ENCODE measurements at places on chromosomes 5 and 9.

DNA sequence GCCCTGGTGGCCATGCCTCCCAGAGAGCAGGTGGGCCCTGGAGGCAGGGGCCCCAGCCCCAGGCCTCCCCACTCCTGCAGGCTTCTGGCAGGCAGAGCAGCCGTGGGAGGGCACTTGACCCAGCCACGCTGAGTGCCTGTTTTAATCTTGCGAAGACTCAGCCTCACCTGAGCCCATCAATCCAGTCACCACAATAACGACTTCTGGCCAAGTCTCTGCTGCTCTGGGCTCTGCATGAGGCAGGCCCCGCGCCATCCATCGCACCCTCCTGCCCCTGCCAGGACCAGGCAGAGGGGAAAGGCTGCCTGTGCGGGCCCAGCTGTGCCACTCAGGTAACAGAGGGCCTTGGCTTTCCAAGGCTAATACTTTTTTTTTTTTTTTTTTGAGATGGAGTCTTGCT lies 32.8 kb downstream of the RASGEF1C start:
- no peak for DNase-seq

DNA sequence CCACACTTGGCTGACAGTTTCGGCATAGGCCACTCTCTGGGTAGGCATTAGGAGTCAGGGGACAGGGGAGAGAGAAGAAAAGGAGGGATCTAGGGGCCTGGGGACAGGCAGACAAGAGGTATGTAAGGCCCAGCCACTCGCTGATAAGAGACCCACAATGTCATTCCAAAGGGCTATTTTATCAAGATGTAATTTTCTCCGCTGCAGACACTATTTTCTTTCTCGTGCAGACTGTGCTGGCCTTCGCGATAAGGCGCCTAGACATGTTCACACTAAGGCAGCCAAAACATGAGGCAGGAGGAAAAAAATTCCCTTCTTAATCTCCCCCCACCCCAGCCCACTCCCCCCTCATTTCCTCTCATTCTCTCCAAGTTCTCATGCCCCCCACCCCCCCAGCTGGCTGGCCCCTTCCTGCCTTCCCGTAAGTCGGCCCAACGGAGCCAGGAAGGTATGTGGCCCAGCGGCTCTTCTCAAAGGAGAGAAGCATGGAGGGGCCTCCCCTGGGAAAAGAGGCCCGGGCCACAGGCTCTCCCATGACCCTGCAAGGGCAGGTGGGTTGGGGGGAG lies 44.9 kb upstream of the SYNPO start:
- no peak for DNase-seq

GRCh38 chr9:129648092-129648763 lies 6.3 kb upstream of the ASB6 start:
- DNase-seq = no peak

DNA sequence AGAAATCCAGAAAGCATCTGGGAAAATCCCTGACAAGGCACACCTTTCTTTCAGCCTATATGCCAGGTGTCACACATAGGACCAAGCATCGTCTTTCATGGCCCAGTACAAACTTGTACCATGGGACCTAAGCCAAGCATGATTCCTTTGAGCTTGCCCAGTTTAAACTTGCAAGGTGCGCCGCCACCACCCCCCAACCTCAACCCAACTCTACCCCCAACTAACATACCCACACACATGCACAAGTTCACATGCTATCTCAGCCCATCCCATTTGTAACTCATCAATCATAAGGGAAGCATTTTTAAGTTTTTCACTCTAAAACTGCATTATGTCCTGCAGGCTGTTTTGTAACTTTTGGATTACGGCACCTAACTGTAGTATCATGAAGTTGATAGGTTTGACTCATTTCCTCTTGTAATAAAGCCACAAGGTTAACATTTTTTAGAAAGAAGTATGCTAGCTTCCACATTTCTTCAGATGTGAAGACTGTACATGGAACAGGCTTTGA lies 145.9 kb upstream of the FST start:
- DNase-seq = no peak

- DNase-seq = no peak
These were observed 19.2 kb downstream of the PTGES start for GRCh38 chr9:129733632-129733953.

- DNase-seq = no peak
These were observed 5.1 kb downstream of the SPATA31D1 start for GRCh38 chr9:81993656-81994055.

GRCh38 chr5:66642538-66642937 lies 46.3 kb downstream of the MAST4 start:
- no peak for DNase-seq

DNA sequence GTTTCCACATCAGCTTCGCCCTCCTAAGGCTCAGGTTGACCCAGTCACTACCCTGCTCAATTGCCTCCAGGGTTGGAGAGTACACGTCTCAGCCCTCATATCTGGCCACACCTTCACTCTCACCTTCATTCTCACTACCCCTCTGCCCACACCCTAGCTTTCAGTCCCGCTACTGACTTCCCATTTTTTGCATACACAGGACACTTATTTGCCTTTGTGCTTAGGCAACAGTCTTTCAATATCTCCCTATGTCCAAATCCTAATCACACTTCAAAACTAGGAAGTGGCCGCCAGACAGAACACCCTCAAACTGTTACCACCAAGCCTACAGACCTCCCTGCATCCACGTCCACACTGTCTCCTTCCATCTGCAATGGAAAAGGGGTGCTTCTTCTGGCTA lies 10.9 kb downstream of the MCTP1 start:
- no peak for DNase-seq

- no peak for DNase-seq
These were observed 19.0 kb upstream of the GPX3 start for GRCh38 chr5:151001436-151001835.

DNA sequence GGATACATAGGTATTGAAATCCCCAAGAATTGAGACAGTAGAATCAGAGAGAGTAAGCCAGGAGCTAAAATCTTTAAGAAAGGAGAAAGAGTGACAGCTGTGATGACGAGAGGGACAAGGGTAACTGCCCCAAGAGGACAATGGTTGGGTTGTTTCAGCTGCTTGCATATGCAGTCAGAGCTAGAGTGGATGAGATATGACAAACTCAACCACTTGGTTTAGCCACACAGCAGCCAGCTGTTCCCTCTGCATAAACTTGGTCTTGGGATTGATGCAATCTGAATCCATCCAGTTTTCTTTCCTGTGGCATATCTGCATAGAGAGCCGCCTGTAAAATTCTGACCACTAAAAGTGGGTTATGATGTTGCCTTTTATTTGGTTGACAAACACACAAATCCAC lies 100.7 kb downstream of the ZNF622 start:
- DNase-seq = no peak

DNA sequence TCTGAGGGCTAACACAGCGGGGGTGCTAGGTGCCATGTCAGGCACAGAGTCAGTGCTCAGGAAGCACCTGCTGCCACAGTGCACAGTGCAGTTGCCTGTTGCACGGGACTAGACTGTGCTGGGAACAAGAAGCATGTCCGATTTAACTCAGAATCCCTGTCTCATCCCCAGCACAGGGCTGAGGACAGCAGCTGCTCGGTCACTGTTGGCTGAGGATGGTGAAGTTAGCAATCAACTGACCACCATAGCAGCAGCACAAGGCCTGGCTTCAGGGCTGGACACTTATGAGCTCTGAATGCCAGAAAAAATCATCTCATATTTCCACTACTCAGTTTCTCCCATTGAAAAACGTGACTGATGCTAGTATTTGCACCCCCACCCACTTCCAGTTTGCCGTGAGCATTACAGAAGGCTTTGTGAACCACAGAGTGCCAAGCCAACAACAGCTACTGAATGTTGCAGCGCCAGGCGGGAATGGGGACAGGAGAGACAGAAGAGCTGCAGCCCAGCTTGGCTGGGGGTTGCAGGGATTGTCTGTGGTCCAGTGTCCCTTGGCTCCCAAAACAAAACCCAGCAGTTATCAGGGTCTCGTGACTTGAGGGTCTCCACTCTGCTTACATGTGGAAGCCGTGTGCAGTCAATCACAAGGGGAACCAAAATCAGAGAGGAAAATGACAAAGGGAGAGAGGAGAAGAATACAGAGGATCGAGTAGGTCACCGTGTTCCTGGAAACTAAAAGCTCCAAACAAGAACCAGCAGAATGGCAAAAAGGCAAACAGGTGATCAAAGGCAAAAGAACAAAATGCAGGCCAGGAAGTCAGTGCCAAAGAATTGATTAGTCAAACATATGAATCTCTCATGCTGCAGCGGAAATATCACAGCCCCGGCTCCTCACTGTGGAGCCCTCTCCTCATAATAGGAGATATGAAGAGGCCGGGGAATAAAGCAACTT lies 155.6 kb downstream of the CRB2 start:
- no peak for DNase-seq

- DNase-seq = no peak
These were observed 71.7 kb upstream of the TRIO start for GRCh38 chr5:14071433-14071832.

GRCh38 chr5:117054911-117055310 lies 480.3 kb upstream of the SEMA6A start:
- no peak for DNase-seq

DNA sequence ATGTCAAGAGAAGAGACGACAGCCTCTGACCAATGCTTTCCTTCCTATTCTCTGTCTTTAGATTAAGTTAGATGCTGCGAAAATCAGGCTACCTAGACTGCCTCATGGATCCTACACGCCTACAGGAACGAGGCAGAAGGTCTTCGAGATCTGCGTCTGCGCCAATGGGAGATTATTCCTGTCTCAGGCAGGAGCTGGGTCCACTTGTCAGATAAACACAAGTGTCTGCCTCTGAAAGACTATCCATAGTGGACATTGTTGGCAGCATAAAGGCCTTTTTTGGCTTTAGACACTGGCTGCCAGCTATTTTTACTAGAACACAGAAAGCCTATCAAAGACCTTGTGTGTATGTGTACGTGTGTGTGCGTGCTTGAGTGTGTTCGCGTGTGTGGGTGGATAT lies 90.9 kb upstream of the PPP1R2B start:
- no peak for DNase-seq

GRCh38 chr9:119802621-119803020 lies 433.4 kb upstream of the BRINP1 start:
- DNase-seq = no peak

DNA sequence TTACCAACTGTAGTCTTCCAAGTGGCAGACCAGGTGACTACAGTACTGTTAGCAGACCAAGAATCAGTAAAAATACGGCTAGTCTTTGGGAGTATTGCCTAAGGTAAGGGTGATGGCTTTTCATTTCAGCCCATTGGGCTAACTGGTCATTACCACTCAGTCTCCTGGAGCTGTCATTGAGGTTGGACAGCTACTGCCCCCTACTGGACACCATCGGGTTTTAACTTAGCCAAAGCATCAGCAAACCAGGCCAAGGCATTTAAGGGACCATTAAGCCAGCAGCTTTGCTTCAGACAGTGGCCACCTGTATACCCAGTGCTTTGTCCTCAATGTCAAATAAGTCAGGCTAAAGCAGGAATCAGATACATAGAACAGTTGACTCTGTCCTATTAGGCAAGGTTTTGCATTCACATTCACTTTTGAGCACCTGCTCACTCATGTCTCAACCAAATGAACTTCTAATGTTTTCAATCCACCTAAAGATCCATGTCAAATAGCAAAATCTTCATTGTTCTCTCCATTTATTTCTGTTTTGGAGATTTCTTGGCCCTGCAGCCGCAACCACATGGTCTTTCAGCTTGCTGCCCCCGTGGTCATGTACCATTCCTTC lies 117.2 kb downstream of the INVS start:
- peak; percentile 5 for DNase-seq

- DNase-seq = no peak
These were observed 232.3 kb upstream of the PAPPA start for GRCh38 chr9:115921301-115921700.

GRCh38 chr5:16809395-16810207 lies 126.5 kb downstream of the MYO10 start:
- no peak for DNase-seq

- no peak for DNase-seq
These were observed 109.0 kb downstream of the MVB12B start for GRCh38 chr9:126435626-126436025.

DNA sequence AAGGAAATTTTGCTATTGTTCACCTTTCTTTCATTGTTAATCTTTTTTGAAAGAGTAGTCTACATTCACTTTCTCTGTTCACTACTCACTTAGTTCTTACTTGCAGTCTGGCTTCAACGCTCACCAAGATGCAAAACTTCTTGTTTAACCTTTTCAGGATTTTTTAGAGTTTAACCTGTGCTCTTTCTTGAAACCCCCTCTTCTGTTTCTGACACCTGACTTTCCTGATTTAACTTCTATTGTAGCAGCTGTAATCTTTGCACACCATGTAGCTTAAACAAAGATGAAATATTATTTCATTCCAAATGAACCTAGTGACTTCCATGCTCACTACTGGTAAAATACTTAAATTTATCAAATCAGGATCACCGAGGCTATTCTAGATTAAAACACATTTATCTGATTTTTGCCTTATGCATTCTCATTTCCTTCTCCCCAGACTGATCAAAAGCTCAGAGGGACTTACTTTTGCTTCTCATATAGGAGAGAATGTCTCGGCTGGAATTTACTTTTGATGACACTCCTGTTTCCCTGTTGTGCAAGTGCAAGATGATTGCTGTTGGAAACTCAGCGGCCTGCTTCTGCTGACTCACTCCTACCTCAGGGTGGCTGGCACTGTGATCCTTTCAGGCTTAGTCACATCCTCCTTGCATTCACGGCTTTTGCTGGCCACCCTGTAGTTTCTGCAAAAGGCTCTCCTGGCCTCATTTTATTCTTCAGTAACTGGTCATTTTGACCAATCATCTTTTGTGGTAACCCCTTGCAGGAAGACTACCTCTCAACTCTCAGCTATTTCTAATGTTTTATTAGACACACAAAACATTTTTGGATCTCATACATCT lies 109.3 kb upstream of the IFNE start:
- DNase-seq = peak; percentile 2

- DNase-seq = no peak
These were observed 31.1 kb downstream of the MRPS27 start for GRCh38 chr5:72288924-72289323.

GRCh38 chr5:1008451-1009358 lies at the start of gene NKD2:
TSS of gene NKD2 (plus strand) at chr5:1008802. CDS start at chr5:1009058, 256 bp downstream.
- no peak for DNase-seq

GRCh38 chr5:170181902-170182301 lies 50.9 kb upstream of the C5orf58 start:
- no peak for DNase-seq

DNA sequence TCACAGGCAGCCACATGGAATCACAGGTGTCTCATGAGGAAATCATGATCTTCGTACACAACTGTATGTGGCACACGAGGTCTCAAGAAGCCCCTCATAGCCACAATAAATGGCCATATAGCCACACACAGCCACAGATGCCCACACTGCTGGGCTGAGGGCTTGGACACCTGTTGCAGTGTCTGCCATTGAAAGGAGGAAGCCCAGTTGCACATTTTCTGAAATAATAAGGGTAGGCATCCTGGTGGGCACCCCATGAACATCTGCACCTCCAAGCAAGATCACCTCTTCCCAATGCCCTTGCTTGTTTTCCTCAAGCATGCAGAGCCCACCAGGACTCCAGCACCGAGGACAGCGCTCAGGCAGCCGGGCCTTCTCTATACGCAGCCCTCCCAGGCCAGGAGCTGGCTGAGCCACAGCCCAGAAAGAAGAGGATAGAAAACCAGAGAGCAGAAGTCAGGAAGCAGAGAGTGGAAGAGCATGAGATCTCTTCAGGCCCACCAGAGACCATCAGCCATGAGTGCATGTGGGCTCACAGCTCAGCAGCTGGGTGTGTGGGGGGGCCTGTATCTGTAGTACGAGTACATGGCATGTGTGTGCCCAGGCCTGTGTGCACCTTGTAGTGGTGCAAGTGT lies 1.0 kb upstream of the ACSL6 start:
- no peak for DNase-seq

- DNase-seq = no peak
These were observed 13.1 kb downstream of the COL27A1 start for GRCh38 chr9:114168281-114169028.

All from activated naive CD4-positive, alpha-beta T cell (primary cell).